Activated naive CD8-positive, alpha-beta T cell treated with anti-CD3 and anti-CD28 coated beads for 36 hours (primary cell): ENCODE measurements at places on chromosomes 7 and 10.

DNA sequence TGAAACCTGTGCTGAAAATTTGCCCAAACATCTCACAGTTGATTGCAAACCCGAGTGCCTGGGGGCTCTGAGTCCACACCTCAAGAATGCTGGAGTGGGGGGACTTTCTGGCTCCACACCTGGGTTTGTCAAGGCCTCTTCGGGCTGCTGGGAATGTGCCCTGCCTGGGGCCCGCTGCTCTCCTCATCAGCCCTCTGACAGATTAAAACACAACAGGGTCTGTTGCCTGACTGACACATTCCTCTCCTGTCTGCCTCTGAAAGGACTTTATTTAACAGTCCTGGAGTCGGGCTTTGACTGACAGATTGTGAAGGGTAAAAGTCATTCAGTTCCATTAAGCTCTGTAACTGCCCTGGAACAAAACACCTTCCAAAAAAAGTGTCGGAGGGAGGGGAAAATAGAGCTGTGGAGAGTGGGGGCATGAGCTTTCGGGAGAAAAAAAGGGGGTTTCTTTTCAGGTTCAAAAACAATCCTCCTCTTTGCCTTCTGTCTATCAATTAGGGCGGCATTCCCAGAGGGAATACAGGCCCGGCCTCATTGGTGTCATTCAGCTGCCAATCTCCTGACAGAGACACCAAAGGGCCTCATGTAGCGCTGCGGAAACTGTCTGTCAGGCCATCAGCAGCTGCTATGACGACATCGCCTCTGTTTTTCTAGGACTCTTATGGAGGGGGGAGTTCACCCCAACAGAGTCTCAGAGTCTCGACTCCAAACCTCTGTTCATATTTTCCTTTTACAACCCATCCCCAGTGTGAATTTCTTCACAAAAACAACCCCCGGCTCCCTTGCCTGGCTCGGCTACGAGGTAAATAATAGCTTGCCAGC lies 398.8 kb upstream of the NFE2L3 start:
- no peaks in the 10 kb centered on the region for H3K27me3 ChIP-seq
- no peak overlapping the region for H3K27ac ChIP-seq
- DNase-seq = no peak

DNA sequence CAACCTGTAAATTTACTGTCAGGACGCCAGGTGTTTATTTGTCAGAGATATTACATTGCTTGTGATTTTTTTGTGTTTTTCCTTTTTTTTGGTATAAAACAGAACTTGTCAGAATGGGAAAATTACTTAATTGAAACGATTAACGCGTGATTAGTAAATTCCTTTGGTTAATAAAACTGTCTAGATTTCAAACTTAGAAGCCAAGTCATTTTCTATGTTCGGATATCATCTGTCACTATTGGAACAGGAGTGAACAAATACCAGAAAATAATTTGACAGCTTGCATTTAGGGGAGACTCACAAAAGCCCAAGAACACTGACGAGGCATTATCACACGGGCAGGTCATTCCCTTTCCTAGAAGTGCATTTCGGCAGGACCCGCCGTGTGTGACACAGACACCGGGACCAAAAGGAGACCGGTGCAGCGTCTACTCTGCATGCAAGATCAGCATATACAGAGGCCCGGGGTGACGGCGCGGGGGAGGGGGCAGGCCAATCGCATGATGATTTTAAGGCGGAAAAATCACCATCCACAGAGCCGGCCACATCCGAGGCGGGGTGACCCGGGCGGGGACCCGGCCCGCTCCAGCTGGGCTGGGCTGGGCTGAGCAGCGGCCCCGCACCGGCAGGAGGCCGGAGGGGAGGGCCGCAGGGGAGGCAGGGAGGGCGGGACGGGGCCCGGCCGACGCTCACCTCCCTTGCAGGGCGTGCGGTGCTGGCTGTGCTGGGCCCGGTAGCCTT lies 841 bp downstream of the GLUD1 start:
- peaks cover 42% of the 10 kb centered on the region for H3K36me3 ChIP-seq
- H3K4me1 ChIP-seq = peaks cover 55% of the 10 kb centered on the region
- DNase-seq = peak; percentile 78
- H3K27ac ChIP-seq = peak overlapping the region; percentile 95
- H3K27me3 ChIP-seq = no peaks in the 10 kb centered on the region

DNA sequence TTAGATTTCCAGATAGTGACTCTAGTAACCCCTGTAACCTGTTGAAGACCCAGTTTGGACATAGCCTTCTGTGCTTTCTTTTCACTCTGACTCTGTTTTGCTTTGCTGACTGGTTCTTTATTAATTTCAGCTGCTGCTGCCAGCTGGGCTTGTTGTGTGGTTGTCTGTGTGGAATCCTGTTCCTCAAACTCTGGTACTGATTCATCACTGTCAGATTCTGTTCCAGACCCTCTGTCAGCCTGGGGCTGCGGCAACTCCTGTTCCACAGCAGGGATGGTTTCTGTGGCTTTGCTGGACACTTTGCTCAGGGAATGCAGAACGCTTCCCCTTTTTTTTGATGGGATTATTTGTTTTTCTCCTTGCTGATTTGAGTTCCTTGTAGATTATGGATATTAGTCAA lies 104.9 kb downstream of the SEC23IP start:
- DNase-seq = no peak
- no peak overlapping the region for H3K27ac ChIP-seq
- no peaks in the 10 kb centered on the region for H3K36me3 ChIP-seq
- H3K4me3 ChIP-seq = no peak overlapping the region
- H3K27me3 ChIP-seq = peaks cover 11% of the 10 kb centered on the region

DNA sequence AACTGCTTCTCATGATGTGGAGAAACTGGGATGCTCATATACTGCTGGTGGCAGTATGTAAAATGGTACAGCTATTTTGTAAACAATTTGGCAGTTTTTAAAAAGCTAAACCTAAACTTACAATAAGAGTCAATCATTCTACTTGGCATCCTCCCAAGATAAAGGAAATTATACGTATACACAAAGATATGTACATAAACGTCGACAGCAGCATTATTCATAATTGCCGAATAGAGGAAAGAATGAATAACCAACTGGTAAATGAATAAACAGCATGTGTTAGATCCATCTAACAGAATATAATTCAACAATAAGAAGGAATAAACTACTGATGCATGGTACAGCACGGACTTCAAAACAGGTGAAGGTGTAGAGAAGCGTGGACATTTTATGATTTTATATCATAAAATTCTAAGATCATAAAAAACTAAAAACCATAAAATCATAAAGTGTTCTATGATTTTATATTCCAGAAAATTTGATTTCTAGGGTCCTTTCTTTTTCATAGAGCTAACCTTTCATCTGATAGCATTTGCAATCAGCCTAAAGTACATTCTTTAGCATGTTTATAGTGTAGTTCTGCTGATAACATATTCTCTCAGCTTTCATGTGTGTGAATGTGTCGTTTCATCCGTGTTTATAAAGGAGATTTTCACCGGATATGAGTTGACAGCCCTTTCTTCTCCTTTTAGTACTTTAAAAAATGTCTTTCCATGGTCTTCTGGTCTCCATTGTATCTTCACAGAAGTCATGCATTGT lies 261.5 kb downstream of the DIP2C start:
- H3K27ac ChIP-seq = no peak overlapping the region
- H3K27me3 ChIP-seq = no peaks in the 10 kb centered on the region
- DNase-seq = no peak
- no peak overlapping the region for H3K4me3 ChIP-seq
- H3K4me1 ChIP-seq = peaks cover 5% of the 10 kb centered on the region

GRCh38 chr7:18756378-18757050 lies 261.0 kb downstream of the HDAC9 start:
- no peaks in the 10 kb centered on the region for H3K4me1 ChIP-seq
- no peak for DNase-seq
- H3K4me3 ChIP-seq = no peak overlapping the region
- no peak overlapping the region for H3K27ac ChIP-seq

- H3K4me1 ChIP-seq = peaks cover 56% of the 10 kb centered on the region
- H3K4me3 ChIP-seq = peak overlapping the region; percentile 89
- peak overlapping the region; percentile 88 for H3K27ac ChIP-seq
- peaks cover 46% of the 10 kb centered on the region for H3K36me3 ChIP-seq
Observed at GRCh38 chr7:44884621-44885393, 523 bp downstream of the PURB start.
